Hippocampal formation (tissue), 2 donors: ENCODE measurements at places on chromosomes 12 and 14.

DNA sequence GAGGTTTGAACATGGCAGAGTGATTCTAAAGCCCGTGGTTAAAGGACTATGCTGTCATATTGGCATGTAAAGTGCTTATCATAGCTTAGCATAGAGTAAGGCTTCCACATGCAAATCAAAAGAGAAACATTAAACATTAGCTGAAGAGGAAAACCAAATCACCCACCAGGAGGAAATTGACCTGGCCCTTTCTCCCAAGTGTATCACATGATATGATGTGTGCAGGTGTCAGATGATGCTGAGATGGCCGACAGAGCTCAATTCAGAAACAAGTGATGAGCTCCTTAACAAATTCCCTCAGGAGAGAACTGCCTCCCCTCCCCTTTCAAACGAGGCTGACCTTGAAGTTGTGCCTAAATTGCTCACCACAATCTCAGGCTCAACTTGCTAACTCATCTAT lies 217.1 kb upstream of the BTG1 start:
- DNase-seq: no peak

DNA sequence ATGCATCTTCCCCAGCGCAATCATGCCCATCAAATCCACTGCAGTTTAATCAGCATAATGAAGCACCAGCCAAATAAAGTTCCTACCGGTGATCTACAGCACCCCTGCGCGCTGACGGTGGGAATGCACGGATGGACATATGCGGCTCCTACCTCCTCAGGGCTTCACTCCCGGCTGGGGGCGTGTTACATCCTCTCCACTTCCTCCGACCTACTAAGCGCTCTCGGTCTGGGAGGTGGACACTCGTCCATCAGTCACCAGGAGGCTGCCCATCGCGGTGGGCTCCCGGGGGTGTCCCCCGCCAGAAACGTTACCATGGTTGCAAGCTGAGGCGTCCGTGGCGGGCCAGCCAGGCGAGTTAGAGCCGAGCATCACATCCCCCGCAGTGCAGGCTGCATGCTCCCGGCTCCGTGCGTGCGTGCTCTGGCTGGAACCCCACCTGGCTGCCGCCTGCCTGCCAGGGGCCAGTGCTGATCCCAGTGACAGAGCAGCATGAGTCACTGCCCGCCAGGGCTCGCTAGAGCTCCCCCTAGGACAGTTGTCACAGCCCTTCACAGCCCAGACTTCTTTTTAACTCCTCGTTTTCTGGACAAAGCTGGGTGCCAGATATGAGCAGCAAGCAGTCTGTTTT lies 73.0 kb downstream of the CIT start:
- DNase-seq: peak; percentile 49

DNA sequence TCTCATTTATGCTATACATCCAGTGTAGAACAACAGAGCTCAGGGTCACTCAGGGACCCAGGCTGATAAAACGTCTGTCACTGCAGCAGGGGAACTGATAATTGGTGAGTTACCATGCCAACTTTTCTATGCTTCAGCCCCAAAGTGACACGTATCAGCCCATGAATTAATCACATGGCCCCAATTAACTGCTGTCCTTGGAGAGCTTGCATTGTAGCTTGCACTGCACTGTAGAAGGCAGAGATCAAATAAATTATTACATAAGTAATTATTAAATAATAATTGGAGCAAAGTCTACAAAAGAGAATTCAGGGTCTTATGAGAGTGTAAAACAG lies 144.6 kb downstream of the SUDS3 start:
- DNase-seq: no peak

DNA sequence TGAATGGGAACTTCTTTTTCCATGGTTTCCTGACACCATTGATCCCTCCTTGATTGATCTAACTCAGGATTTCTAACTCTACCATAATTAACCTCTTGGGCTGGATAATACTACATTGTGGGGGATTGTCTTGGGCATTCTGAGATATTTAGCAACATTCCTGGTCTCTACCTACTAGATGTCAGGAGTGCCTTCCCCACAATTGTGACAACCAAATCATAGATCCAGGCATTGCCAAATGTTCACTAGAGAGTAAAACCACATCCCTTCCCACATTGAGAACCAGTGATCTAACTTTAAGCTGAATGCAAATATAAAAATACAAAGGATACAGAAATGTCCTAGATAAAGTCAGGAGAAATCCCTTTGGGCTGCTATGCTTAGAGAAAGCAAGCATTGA lies 36.9 kb upstream of the CCDC198 start:
- DNase-seq: no peak

- peak; percentile 90 for DNase-seq
These were observed at the start of gene BBS10 for GRCh38 chr12:76348079-76348901. Gene BBS10 (minus strand): TSS chr12:76348415. CDS start chr12:76348358, 57 bp downstream.

GRCh38 chr12:1799882-1800400 lies 20.4 kb upstream of the LRTM2 start:
- no peak for DNase-seq

- peak; percentile 46 for DNase-seq
These were observed 93.9 kb downstream of the KSR2 start for GRCh38 chr12:117874842-117875434.

DNA sequence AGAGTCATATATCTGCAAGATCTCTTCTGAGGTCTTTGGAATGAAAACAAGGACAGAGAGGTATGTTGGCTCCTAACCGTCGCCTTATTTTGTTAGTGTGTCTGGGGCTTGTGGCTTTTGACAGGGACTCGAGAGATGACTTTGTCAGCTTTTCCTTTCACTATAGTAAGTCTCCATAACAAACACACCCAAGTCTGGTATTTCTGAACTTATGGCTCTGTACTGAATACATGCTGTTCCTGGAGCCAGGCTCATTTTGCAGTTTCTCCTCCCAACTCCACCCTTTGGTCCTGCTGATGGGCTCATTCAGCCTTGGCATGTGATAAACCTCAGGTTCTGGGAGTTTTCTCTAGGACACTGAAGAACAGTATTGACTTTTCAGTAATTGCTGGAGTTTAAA lies 27.7 kb upstream of the TMED10 start:
- DNase-seq: no peak

DNA sequence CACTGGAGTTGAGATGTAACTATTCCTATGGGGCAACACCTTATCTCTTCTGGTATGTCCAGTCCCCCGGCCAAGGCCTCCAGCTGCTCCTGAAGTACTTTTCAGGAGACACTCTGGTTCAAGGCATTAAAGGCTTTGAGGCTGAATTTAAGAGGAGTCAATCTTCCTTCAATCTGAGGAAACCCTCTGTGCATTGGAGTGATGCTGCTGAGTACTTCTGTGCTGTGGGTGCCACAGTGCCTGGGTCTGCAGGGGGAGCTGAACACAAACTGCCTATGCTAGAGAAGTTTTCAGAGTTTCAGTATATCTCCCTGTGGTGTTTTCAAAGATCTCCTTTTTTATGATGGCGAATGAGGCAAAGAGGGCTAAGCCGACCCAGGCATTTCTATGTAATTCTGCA lies 179.2 kb upstream of the OR4E1 start:
- no peak for DNase-seq

DNA sequence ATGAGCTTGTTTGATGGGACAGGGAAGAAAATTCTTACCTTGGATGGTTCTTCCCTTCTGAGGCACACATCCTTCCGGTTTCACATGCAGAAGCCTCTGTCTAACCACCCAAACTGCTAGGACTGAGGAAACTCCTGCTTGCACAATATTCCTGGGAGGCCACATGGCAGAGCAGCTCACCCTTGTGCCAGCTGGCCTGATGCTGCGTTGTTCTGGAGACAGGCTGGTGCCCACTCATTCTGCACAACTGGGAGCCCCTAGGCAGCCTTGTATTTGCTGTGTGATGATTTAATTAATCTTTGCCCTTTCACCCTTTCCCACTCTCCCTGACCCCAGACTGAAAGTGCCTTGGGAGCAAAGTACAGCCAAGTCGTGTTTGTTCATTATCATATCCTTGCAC lies 130.8 kb downstream of the RTN1 start:
- no peak for DNase-seq

GRCh38 chr12:132302466-132303358 lies 26.7 kb downstream of the GALNT9 start:
- DNase-seq: no peak

DNA sequence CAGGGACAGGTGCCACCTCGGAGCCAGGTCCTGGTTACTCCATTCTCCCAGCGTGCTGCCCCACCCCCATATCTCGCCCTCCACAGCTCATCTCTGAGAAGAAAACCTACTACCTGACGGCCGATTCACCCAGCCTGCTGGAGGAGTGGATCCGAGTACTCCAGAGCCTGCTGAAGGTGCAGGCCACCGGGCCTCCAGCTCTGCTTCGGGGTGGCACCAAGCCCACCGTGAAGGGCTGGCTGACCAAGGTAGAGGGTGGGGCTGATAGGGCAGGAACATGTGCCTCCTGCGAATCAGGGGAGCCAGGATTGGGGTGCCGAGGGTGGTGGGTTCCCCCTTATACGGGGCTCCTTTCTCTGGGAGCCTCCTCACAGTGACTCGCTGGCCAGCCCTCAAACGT lies 25.9 kb downstream of the PIGH start:
- DNase-seq: no peak

DNA sequence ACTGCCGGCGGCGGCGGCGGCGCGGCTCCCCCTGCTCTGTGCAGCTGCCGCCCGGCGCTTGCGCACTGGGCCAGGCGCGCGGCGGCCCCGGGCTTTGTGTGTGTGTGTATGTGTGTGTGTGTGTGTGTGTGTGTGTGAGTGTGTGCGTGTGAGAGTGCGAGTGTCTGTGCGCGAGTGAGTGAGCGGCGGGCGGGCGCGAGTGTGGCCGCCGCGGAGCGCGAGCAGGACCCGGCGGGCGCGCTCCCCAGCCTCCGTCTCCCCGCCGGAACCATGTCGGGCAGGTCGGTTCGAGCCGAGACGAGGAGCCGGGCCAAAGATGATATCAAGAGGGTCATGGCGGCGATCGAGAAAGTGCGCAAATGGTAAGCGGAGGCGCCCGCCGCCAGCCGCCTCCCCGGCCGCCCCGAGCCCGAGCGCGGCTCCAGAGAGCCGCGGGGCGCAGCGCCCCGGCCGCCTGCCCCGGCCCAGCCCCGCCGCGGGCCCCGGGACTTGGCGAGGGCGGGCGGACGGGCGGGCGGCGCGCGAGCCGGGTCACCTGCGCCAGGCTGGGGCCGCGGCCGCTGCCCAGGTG lies at the start of gene BCL7A:
TSS of gene BCL7A (plus strand) at position 63 of the 571 bp plus-strand sequence. CDS start at position 271, 208 bp downstream.
- peak; percentile 80 for DNase-seq

GRCh38 chr12:7012024-7012607 lies 6.2 kb downstream of the LPCAT3 start:
- no peak for DNase-seq

- DNase-seq: no peak
These were observed 266.2 kb downstream of the TMTC2 start for GRCh38 chr12:82952946-82953345.

DNA sequence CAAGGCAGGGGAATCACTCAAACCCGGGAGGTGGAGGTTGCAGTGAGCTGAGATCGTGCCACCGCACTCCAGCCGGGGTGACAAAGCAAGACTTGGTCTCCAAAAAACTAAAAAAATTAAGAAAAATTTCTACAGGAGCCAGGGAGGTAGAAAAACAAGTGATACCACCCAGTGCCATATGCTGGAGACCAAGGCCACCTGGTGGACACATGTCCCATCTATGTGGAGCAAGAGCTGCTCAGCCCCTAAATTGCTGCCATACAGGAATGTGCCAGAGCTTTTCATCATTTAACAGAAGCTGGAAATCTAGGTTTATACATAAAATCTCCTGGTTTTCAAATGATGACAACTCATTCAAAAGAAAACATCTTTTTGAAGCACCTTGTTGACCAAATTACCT lies 61.4 kb upstream of the ELK3 start:
- no peak for DNase-seq

- no peak for DNase-seq
These were observed 5.5 kb downstream of the HOXC5 start for GRCh38 chr12:54038284-54038870.

DNA sequence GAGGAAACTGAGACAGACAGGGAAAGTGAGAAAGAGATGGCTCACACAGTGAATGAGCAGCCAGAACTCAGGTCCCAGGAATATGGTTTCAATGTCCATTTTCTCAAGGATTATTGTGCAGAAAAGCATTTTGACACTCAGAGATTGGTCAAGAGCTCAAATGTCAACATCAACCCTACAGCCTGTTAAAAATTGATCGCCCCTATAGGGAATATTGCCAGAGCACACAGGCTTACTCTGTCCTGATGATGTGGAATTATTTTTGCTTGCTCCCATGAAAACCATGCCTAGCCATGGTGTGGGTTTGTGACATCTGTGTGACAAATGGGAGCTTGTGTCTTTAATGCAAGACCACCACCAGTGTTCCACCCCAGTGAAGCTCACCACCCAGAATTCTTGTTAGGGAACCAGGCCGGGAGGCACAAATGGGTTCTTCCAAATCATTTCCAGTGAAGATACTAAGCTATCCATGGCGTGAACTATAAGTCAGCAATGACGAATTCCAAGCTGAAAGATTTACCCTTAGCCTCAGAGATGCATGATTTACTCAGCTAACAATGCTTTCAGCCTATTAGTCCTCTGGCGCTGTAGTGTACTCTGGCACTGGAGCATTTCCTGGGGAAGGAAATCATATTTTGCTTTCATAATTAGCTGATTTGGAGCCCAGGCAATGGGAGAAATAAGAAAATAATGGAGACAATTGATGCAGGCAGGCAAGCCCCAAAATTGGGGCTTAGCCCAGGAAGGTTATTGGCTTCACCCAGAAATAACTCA lies 1188.2 kb upstream of the TMEM132C start:
- no peak for DNase-seq

GRCh38 chr14:24087004-24087403 lies 7.1 kb upstream of the PCK2 start:
- DNase-seq: no peak

DNA sequence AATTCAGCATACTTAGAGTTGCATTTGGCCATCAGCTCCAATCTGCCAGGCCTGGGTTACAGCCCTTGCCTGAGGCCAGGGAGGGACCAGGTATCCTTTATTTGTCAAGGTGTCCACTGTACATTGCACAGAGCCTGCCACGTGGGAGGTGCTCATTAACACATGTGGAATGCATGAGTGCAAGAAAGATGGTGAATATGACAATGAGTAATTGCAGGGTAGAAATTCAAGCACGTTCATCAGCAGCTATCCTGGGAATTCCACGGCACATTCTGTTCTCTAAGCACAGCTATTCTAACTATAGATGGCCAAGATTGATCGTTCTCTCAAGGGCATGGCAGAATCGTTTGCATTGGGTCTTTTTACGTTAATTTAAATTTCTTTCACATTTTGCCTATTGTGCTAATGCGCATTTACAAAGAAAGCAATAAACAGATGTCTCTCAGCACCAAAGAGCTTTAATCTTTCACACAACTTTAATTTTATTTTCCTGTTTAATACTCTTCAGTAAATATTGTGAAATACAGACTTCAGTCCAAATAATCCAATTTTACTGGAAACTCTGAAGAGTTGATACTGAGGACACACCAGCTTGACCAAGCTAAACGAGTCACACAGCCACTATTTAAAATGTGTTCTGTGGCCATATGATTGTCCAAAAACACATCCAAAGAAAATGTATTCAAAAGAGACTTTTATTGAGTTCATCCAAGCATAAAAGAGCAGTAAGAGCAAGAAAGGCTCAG lies 1025.7 kb upstream of the TMEM132C start:
- DNase-seq: no peak

DNA sequence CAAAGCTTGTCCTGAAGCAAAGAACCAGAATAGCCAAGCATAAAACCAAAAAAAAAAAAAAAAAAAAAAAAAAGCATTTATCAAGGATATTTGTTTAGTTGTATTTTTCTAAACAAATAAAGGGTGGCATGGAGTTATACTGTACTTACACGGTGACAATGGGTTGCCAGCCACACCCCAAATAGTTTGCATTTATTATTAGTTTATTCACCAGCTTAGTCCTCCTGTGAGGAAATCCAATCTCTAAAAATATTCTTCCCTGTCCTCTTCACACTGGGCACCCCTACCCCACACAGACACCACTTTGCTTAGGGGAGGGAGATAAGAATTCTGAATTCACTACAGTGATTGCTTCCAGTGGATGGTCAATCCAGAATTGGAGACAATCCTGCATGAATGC lies 18.9 kb downstream of the PLEKHG7 start:
- DNase-seq: no peak
